NCI-H446 treated with DMSO at 0.1 percent for 48 hours (cell line): ENCODE measurements at places on chromosomes 5 and 9.

DNA sequence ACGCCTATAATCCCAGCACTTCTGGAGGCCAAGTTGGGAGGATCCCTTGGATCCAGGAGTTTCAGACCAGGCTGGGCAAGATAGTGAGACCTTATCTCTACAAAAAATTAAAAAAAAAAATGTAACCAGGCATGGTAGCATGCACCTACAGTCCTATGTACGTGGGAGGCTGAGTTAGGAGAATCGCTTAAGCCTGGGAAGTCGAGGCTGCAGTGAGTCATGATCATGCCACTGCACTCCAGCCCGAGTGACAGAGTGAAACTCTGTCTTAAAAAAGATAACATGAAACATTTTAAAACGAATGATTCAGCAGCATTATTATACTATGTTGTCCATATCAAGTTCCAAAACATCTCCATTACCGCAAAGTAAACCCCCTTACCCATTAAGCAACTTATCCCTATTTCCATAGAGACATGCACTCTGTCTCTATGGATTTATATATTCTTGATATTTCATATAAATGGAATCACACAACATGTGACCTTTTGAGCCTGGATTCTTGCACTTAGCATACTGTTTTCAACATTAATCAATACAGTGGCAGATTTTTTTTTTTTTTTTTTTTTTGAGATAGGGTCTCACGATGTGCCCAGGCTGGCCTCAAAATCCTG, 56.9 kb upstream of the MTMR12 start:
- no peak for DNase-seq

GRCh38 chr5:62124266-62124665, 181.7 kb upstream of the KIF2A start:
- DNase-seq, result no peak

- peak; percentile 14 for DNase-seq
These were observed 75.1 kb upstream of the RUFY1 start for GRCh38 chr5:179475208-179475751.

DNA sequence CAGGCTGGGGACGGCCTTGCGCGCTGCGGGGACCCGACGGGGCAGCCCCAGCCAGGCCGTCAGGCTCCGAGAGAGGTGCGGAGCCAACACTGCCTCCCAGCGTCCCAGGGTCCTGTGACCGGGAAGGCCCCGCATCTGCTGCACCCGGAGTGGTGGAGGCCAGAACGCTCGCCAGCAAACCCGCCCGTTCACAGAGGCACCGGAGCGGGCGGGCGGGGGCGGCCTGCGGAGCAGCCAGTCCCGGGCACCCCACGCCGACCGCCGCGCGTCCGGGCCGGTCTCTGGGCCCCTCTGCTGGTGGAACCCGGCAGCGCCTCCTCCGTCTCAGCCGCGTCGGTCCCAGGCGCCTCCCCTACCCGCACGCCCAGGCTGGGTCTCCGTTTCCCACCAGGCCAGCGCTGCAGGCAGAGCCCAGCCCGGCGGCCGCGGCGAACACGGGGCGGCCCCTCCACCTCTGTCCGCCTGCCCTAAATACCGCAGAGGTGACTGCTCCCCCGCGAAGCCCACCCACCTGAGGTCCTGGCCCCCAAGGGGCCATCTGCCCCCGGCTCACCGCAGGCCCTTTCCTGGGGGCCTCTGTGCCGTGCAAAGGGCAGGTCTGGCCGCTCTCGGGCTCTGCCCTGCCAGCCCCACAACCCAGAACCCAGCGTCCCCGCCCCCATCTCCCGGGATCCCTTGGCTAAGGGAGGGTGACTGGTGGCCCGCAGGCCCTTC, 15.9 kb downstream of the EXD3 start:
- DNase-seq, result no peak

DNA sequence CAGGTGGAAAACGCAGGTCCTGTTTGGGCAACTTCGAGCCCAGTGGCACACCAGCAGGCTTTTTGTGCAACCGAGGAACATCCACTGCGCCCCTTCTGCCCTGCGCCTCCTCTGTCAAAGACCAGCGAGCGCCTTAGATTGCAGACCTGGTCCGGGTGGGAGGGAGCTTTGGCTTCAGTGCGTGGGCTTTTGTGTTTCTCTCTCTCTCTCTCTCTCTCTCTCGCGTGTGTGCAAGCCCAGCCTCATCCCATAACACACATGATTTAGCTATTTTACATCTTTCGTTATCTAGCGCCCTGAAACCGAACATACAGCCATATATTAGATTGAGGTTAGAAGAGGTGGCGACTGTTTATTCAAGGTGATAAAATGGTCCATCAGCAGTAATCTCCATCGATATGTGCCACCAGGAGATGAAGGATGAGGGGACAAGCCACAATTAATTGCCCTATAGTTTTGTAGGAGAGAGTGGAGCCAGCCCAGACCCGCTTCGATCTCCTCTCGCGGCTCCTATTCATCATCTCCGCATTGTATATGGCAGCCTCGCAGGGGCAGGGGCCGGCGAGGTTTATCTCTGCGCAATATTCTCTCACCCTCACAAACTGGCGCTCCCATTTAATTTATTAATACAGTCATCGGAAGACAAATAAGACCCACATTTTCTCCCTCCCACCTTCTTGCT, 5.3 kb downstream of the PRDM6 start:
- no peak for DNase-seq

GRCh38 chr5:139401546-139401945, 2.3 kb downstream of the SPATA24 start:
- DNase-seq, result no peak

DNA sequence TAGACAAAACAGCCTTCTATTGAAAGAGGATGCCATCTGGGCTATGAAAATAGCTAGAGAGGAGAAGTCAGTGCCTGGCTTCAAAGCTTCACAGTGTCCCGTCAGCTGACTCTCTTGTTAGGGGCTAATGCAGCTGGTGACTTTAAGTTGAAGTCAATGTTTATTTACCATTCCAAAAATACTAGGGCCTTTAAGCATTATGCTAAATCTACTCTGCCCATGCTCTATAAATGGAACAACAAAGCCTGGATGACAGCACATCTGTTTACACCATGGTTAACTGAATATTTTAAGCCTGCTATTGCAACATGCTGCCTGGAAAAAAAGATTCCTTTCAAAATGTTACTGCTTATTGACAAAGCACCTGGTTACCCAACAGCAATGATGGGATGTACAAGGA, 309.1 kb downstream of the NTRK2 start:
- DNase-seq, result no peak

GRCh38 chr5:133425222-133425621, 187.1 kb downstream of the FSTL4 start:
- no peak for DNase-seq

DNA sequence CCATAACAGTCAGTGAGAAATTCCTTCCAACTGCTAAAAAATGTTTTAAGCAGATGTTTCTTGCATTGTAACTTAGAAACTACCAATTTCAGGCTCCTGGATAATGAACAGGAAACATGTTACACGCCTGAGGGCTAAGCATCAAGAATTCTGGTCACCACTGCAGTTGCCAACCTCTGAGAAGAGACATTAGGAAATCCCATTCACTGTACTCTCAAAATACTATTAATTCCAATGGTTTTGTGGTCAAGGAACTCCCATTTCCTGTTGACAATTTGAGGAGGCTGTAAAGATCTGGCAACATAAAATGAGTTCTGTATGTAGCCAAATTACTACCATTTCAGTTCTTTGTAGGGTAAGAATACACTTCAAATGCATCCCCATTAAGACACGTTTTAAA, 456.0 kb upstream of the MEF2C start:
- no peak for DNase-seq

GRCh38 chr5:74376187-74376586, 264.3 kb downstream of the ENC1 start:
- DNase-seq, result no peak

DNA sequence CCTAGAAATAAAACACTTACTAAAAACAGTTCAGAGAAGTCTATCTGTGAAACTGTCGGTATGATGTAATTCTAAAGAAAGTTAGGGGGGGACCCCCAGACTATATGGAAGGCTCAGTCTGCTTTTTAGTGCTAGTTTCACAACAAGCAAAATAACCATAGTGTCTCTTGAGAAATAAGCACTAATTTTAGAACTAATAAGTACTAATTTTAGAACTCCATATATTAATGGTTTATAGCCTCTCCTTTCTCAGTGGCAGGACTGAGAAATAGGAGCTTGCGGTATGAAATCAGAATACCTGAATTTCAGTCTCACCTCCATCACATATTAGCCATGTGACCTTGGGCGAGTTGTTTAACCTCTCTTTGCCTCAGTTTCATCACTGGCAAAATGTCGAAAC, 1.4 kb upstream of the PHF24 start:
- no peak for DNase-seq

DNA sequence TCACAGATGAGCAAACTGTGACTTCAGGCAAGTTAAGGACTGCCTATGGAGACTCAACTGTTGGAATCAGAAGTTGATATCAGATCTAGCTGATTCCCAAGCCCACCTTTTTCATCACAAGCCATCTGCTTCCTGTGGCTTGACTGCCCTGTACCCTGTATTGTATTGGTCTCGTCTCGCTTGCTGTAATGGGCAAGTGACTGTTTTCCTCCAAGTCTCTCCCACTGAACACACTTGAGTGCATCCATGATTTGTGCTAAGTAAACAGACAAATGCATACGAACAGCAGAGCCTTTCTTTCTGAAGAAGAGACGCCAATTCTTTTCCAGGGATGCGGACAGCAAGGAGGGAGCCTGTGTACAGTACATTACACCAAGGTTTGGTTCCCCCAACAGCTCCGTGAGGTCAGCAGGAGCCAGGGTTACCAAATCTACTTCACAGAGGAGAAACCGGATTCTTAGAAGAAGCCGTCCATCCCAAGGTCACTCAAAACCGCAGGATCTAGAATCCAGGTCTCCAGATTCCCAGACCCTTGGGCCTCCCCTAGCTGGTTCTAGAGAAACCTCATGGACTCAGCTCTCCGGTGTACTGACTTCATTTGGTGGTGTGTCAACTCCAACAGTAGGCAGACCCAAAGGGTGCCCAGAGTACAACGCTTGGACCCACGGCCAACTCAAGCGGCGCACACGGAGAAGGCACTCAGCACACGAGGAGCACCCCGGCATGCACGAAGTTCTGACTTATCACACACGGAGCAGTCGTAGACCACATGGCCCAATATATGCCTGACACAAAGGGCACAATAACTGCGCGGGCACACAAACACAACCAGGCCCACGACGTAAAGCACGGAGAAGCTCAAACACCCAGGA, 1.1 kb downstream of the BAG1 start:
- DNase-seq, result no peak

DNA sequence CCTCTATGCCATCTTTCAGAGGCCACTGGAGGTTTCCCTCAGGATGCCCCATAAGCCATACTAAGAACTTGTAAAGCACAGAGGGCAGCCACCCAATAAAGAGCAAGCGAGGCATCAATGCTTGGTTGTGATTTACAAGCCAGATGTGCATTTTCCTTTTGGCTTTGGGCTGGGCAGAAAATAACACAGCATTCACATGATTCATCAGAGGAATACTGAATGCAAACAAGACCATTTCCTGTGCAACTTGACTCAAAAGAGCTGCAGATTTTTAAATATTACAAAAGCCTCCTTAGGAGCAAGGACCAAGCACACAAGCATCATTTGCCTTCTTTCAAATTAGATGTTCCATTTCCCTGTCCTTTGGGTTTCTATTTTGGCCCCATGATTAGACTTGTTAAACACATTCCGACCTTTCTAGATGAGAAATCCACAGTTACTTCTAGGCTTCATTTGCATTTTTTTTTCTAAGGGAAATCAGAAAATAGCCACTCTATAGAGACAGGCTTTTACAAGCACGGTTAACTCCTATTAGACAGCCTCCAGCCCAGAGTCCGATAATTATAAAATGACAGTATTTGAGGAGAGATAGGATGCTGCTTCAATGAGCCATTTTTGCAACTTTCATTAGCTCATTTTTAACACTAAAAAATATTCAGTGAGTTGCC, 207.8 kb downstream of the SEMA5A start:
- DNase-seq, result no peak

DNA sequence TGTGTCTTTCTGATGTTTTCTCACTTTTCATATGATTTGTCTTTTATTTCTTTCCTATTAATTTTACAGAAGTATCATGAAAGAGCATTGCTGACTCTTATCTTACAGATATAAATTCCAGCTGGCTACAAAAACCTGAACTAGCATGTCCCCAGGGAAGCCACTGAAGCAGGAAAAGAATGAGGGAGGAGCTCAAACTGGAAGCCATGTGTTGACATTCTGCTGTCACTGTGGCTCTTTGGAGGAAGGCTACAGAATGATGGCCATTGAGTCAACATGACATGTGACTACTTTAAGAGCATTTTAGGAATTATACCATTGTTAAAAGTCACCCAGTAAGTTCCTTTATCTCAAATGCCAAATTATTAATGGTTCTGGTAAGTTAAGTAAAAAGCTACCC, 638.3 kb upstream of the DMAC1 start:
- DNase-seq, result no peak

GRCh38 chr5:142857405-142857804, 87.2 kb downstream of the ARHGAP26 start:
- no peak for DNase-seq

DNA sequence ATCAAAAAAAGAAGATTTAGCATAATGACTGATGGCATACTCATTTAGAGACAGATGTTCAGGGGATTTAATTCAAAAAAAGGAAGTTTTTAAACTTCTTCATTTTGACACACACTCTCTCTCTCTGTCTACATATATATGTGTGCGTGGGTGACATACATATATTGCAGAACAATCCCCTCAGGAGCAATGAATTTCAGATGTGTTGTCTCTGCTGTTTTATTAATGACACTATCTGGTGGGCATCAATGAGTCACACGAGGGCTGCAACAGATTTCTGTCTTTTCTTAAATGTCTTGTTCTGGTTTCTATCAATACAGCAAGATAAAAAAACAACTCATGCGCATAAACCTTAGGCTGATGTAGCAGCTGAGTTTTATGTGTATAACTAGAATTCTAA, 123.5 kb upstream of the SLCO6A1 start:
- DNase-seq, result no peak

GRCh38 chr5:1474183-1474839, 29.1 kb upstream of the SLC6A3 start:
- no peak for DNase-seq

- DNase-seq, result no peak
These were observed 19.4 kb upstream of the HMCN2 start for GRCh38 chr9:130246126-130246525.

- DNase-seq, result no peak
These were observed 15.8 kb downstream of the MARCHF3 start for GRCh38 chr5:127014573-127014972.

DNA sequence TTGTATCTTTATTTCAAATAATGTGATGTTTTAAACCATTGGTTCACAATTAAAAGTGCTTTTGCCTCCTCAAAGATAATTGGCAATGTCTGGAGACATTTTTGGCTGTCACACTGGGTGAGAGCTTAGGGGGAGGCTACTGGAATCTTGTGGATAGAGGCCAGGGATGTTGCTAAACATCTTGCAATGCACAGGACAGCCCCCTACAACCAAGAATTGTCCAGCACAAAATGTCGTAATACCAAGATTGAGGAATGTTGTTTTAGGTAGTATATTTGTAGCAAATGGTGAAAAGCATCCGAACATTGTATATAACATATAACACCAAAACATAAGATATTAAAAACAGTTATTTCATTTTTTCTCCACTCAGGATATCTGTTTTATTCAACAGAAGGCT, 99.8 kb downstream of the SLC44A1 start:
- DNase-seq, result no peak

GRCh38 chr9:13942695-13943094, 371.2 kb downstream of the NFIB start:
- no peak for DNase-seq
